Left kidney (tissue), 8 donors: ENCODE measurements at places on chromosomes 16 and 17. TPM values are rescaled to one million over a fixed set of nuclear protein-coding genes. Genes with fewer than 3 reads are reported as not detected.
A peak's percentile ranks its signal among the peaks of the same experiment; 100 is the strongest.

DNA sequence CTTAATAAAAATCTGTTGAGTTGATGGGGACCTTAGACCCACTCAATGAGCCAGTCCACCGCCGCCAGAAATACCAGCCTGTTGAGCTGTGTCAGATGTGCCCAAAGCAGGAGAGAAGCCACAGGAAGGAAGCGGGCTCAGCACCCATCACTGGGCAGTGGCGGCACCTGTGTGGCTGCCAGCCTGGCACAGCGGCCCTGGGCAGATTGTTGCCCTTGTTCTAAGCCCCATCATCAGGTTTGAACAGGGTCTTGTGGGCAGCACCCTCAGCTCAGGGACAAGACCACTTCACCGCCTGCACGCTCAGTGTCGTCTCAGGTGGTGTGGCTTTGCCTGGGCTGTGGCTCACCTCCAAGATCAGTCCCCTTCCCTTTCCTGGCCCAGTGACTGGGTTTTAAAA is 9.3 kb downstream of the ENDOV start:
- no peak for DNase-seq

DNA sequence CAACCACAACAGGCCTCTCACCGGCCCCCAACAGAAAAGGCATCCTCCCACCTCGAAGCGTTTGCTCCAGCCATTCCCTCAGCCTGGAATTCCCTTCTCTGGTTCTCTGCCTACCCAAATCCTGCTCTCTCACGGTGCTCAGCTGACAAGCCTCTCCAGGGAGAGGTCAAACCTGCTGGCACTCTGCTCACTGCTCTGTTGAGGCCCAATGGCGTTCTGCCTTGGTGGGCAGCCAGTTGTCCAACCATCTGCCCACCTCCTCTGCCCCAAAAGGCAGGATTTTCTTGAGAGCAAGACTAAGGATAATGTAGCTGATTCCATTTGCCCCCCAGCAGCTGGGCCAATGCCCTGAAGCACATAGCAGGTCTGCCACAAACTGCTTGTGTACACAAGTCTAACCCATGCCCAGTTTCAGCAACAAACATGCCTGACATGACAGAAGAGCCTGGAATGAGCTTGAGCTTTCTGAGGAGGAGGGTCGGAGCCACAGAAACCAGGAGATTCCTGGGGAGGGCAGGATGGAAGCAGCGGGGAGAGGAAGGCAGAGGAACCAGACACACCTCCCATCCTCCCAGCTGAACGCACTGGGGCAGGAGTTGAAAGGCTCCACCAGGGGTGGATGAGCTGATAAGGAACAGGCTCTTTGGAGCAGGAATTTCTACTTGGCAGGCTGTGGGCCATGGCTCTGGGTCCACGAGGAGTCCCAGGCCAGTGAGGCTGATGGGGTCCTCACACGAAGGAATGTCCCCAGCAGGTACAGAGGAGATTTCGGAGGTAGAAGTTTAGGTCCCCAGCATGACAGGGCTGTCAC is 23.9 kb downstream of the ARHGAP27 start:
- DNase-seq, result no peak

GRCh38 chr17:81338274-81339190 is 43.4 kb upstream of the SLC38A10 start:
- no peak for DNase-seq

DNA sequence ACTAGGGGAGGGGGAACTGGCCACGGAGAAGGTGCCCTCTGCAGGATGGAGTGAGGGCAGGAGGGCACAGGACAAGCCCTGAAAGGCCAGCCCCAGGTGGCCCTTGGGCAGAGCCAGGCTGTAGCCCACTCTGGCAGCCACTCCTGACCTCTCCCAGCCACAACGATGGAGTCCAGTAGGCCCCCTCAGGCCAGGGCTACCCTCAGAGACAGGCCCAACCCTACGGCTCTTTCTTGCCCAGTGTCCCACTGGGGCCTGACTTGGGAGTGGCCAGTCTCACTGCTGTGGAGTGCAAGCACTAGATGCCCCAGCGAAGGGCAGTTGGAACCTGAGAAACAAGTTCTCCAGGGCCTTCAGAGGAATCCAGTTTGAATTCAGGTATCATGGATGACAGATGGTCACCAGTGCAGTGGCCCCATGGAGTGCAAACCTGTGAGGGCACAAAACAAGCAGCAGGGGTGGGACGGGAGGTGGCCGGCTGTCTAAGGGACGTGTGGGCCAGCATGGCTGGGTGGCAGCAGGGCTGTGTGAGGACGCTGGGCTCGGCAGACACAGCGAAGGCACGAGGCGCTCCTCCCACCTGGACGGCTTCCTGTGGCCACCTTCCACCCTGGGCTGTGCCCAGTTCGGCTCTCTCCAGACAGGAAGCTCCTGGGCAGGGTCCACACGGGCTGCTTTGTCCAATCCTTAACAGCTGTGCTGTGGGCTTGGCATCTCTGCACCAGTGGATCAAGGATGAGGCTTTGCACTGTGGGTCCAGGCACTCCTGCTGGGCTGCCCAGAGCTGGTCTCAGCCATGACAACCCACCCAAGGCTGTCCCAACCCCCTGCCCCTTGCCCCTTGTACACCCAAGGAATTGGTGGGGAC is 72.1 kb downstream of the AMFR start:
- no peak for DNase-seq

- DNase-seq, result no peak
Observed at GRCh38 chr17:72462407-72462806, 341.6 kb downstream of the SOX9 start.

APOH gene
- not detected for polyA plus RNA-seq

DNA sequence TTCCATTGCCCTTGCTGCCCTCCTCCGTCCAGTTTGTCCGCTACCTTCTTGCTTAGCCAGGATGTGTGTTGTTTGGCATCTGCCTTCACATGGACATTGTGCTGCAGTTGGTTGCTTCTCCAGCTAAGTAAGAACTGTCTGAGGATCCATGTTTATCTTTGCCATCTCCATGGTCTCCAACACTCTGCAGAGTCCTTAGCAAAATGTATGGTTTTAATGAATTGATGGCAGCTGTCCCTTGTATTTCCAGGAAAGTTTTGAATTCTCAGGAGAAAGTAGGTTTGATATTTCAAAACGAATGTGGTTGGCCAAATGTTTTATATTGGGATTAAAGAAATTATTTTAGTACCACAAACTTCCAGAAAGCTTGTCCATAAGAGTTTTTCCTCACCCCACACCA is 160.9 kb downstream of the SPECC1 start:
- DNase-seq, result no peak

DNA sequence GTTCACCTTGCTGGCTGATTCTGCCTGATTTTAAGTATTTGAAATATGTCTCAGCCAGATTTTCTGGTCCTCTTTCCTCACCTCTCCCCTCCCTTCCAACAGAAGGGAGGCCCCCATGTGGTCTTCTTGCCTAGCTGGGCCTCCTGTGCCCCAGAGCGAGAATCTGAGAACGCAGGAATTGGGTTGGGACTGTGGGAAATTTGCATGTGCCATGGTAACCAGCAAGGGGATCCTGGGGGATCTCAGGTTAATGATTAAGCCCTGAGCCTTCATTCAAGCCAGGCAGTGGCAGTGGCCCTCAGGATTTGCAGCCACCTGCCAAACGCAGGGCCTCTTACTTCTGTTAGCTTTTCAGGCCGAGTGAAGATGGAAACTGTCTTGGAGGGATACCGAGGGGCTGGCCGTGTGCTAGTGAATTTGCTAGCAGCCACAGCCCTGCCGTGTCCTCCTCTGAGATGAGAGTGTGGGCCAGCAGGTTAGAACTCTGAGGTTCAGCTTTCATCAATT is 40.2 kb downstream of the KSR1 start:
- peak; percentile 84 for DNase-seq

- no peak for DNase-seq
Observed at GRCh38 chr17:8801135-8801840, 2.1 kb upstream of the MFSD6L start.

CCL7 gene
- polyA plus RNA-seq, result not detected

- DNase-seq, result no peak
Observed at GRCh38 chr17:54324813-54325212, 502.1 kb downstream of the KIF2B start.

GRIN2C gene
- polyA plus RNA-seq, result 0.18 TPM

DNA sequence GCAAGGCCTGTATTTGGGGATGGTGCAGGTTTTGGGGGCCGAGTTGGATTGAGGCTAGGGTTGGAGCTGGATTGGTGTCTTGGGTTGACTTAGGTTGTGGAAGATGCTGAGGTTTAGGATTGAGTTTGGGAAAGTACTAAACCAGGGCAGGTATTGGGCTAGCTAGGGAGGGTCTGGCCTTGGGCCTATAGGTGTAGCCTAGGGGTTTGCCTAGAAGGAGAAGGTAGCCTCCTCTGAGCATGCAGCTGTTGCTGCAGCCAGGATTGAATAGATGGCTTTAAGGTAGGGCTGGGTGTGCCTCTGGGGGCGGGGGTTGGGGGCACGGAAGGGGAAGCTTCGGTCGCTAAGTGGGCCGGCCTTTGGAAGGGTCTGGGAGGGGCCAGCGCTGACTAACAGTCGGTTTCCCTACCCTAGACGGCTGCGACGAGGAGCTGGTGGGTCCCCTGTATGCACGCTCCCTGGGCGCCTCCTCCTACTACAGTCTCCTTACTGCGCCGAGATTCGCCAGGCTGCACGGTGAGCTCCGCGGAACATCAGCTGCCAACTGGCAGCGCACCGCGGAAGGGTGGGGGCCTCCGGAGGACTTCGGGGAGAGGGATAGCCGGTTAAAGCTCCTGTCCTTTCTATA is 1.2 kb downstream of the CNTNAP1 start:
- DNase-seq, result no peak

DNA sequence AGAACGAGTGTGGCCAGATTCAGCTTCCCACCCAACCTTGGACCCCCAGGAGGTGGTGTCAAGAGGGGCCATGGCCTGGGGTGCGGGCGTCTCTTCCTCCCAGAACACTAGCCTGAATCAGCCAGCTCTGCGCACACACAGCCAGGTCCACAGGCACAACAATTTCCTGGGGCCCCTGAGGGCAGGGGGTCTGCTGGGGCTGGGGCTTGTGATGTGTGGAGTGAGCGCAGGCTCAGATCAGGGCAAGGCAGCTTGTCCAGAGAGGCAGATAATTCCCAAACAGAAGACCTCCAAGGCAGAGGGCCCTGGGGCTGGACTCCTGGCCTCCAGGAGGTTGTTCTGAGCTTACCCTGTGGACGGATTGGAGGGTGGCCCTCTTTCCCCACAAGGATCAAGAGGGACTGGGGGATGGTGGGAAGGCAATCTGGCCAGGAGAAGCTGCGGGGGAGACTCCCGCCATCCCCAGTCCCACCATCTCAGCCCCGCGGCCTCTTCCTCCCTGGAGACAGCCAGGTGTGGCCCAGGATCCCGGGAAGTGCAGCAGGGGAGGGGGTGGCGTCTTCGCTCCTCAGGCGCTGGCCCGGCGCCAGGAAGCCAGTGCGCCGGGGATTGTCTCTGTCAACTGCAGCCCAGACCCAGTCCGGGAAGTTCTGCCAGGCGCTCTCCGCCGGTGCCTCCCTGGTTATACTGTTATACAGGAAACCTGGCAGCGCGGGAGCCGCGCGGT is 52.0 kb upstream of the AMZ2 start:
- no peak for DNase-seq

- no peak for DNase-seq
Observed at GRCh38 chr17:80538484-80538883, 6.2 kb upstream of the RPTOR start.

DNA sequence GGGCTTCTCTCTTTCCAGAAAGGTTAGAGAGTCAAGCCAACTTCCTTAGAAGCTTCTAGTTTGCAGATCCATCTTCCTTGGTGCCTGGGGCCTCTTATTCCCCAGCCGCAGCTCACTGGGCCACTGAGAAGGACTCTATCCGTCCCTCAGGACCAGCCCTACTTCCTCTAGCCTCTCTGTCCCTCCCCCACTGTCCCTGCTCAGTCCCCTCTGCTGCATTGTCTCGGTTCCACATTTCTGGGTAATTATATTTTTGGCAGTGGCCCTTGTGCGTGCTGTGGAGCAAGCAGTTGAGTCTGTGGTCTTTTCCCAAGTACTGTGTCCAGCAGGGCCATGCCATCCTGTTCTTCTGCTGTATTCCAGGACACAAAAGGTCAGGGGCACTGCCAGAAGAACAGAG is 17.8 kb downstream of the IRX3 start:
- no peak for DNase-seq

DNA sequence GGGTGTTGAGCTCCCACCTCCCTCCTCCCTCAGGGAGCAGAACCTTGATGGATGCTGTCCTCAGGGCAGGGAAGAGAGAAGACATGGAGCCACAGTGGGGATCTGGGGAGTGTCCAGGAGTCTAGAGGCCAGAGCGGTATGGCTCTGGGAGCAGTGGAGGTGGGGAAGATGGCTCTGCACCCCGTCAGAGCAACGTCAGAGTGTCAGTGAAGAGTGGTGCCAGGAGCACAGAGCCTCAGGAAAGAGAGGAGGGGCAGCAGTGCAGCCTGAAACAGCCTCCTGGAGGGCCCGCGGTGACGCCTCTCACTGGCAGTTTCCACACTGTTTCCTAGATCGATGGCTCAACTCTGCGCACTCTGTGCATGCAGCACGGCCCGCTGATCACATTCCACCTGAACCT is 23.2 kb upstream of the SLC5A11 start:
- no peak for DNase-seq

DNA sequence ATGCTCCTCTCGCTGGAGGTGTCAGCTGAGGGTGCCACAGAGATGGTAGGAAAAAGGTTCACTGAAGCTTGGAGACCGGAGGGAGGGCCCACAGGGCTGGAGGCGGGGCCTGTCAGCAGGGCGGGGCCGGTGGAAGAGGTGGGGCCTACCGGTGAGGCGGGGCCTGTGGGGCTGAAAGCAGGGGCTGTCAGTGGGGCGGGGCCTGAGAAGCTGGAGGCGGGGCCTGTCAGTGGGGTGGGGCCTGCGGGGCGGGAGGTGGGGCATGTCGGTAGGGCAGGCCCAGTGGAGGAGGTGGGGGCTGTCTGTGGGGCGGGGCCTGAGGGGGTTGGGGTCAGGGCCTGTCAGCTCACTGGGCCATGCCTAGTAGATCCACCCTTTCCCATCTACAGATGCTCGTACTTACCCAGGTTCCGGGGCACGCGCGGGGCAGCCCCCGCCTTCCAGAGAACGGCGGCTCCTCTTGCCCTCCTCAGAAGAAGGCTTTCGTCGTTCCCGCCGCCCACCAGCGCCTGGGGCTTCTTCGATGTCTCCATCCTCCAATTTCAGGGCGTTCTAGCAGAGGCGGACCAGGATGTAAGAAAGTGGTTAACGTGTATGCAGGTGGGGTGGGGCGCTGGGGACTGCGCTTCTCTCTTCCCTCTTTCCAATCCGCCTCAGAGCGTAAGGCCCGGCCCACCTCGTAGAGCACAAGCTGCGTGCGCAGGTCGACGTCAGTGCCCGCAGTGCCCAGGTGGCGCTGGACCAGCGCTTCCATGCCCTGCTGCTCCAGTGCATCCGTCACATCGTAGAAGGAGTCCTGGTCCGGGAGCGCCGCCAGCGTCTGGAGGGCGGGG is 9.8 kb downstream of the TMEM208 start:
- no peak for DNase-seq

- DNase-seq, result no peak
Observed at GRCh38 chr16:78852081-78852635, 748.4 kb downstream of the MAF start.

GRCh38 chr17:66383333-66383732 is 80.9 kb downstream of the PRKCA start:
- no peak for DNase-seq

ADORA2B gene
- 4.6 TPM for polyA plus RNA-seq

DNA sequence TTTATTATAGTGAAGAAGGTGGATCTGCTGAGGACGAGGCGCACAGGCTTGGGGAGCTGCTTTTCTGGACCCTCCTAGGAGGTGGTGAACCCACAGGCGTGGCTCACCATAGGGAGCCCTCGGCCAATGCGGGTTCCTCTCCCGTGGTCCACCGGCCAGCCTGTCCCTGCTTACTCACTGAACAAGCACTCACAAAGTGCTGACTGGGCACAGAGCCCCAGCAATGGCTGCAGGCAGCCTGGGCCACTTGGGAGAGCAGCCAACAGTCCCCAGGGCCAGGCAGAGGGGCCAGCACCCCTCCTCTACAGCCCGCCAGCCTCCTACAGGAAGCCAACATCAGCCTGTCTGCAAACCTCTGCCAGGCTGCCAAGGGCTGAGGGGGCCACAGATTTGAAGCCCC is 19.1 kb upstream of the NCBP3 start:
- no peak for DNase-seq
